ENCODE measurements at places on chromosomes 16 and 17. TPM values are rescaled to one million over a fixed set of nuclear protein-coding genes. Genes with fewer than 3 reads are reported as not detected.

Gene ABCC11
- 0.77 TPM for total RNA-seq

Gene CDRT15
- total RNA-seq = not detected

Gene MILR1
- 1.2 TPM for total RNA-seq

Gene PRSS22
- 8.5 TPM for total RNA-seq

Gene PABPN1L
- total RNA-seq = not detected

Gene SLC13A2
- total RNA-seq = not detected

Gene SALL1
- 60.6 TPM for total RNA-seq

Gene DOC2B
- 1.5 TPM for total RNA-seq

Gene RAPGEFL1
- 15.6 TPM for total RNA-seq

Gene PIK3R6
- total RNA-seq = 2.1 TPM

Gene C16orf86
- 3.6 TPM for total RNA-seq

Gene ZP2
- total RNA-seq = not detected
